HepG2 (cell line): ENCODE measurements at places on chromosomes 7 and 10. TPM values are rescaled to one million over a fixed set of nuclear protein-coding genes. Genes with fewer than 3 reads are reported as not detected.

GRCh38 chr7:142314281-142314680 is 56.4 kb upstream of the PRSS58 start:
- H3K36me3 ChIP-seq = no peaks in the 10 kb centered on the region
- H3K4me1 ChIP-seq = no peaks in the 10 kb centered on the region
- DNase-seq = no peak
- peaks cover 5% of the 10 kb centered on the region for H3K27me3 ChIP-seq
- H3K4me3 ChIP-seq = no peak overlapping the region
- H3K27ac ChIP-seq = no peak overlapping the region

DNA sequence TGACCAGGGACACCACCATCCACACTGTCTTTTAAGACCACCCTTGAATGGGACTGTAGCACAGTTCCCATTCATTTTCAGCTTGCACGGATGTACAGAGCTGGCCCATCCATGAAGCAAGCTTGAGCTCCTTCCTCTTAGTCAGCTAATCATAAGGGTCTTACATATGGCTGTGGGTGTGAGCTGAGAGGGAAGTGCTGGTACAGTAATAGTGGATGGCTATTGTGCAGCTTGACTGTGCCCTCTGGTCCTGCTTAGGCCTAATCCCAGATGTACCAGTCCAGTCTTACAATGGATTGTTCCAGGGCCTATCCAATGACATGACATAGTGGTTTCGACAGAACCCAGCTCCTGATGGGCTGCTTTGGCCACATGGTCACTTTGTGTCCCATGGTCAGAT is 96.9 kb upstream of the ZNF438 start:
- H3K27ac ChIP-seq = no peak overlapping the region
- no peaks in the 10 kb centered on the region for H3K4me1 ChIP-seq
- no peak overlapping the region for H3K4me3 ChIP-seq
- no peak for DNase-seq
- H3K27me3 ChIP-seq = no peaks in the 10 kb centered on the region

- no peaks in the 10 kb centered on the region for H3K27me3 ChIP-seq
- DNase-seq = no peak
- no peak overlapping the region for H3K27ac ChIP-seq
- H3K36me3 ChIP-seq = no peaks in the 10 kb centered on the region
- H3K4me1 ChIP-seq = no peaks in the 10 kb centered on the region
Measured at GRCh38 chr7:31906479-31907171, 163.6 kb downstream of the PDE1C start.

- H3K36me3 ChIP-seq = no peaks in the 10 kb centered on the region
- no peak for DNase-seq
- H3K4me3 ChIP-seq = no peak overlapping the region
Measured at GRCh38 chr7:141043616-141044015, 28.9 kb upstream of the MRPS33 start.

- peaks cover 5% of the 10 kb centered on the region; the same call in 1 of the 2 replicates for H3K27me3 ChIP-seq
- H3K27ac ChIP-seq = no peak overlapping the region
- peaks cover 18% of the 10 kb centered on the region for H3K4me1 ChIP-seq
- H3K4me3 ChIP-seq = no peak overlapping the region
Measured at GRCh38 chr10:86971232-86971991, 3.1 kb downstream of the ADIRF start.

DNA sequence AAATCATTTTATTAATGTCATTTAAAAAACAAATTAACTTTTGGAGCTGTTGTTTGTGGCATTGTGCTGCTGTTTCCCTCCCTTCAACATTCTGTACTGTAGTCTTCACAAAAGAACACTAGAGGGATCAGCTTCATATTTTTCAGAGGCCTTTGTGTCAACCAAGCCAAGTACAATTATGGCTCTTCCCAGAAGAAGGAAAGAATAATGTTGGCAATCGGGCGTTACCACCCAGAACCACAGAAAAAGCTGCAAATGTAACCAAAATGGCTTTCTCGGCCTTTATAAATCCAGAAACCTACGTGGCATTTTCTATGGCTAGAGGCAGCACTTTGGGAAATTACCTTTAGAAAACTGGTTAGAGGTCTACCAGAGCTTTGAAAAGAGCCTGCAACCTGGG is 98.8 kb upstream of the COL1A2 start:
- peaks cover 7% of the 10 kb centered on the region for H3K4me1 ChIP-seq
- no peak overlapping the region for H3K27ac ChIP-seq
- peak; percentile 7 for DNase-seq

DNA sequence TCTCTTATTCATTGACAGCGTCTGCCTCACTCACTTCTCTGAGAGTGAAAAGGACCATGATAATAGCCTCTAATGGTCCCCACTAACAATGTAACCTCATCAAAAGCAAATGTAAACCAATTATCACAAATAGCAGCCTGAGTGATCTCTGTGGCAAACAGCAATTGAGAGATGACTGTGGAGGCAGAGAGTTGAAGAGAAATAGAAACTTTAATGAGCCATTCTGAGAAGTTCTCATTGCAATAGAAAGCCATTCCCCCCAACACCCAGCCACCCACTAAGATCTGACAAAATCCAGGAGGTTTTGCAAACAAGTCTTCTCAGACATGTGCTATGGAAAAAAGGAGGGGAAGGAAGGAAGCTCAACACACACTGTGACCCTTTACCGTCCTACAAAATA is 44.2 kb upstream of the RNF148 start:
- H3K27me3 ChIP-seq = no peaks in the 10 kb centered on the region
- no peak overlapping the region for H3K4me3 ChIP-seq
- H3K4me1 ChIP-seq = peaks cover 14% of the 10 kb centered on the region
- no peak for DNase-seq
- no peak overlapping the region for H3K27ac ChIP-seq
- no peaks in the 10 kb centered on the region for H3K36me3 ChIP-seq

DNA sequence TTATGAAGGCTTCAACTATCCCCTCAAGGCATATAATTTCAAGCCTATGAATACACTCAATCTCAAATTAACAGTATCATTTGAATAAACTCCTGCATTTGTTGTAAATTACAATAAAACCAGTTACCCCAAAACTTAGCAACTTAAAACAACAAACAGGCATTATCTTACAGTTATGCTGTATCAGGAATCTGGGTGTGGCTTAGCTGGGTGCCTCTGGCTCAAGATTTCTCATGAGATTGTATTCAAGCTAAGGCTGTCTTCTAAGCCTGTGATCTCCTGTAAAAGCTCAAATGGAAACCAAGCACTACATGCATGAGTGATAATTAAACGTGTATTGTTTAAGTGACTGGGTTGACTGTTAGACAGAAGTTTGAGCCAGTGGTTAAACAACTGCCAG is 341.0 kb upstream of the PHF14 start:
- DNase-seq = no peak
- H3K4me1 ChIP-seq = no peaks in the 10 kb centered on the region
- no peak overlapping the region for H3K4me3 ChIP-seq
- H3K36me3 ChIP-seq = no peaks in the 10 kb centered on the region
- no peaks in the 10 kb centered on the region for H3K27me3 ChIP-seq
- H3K27ac ChIP-seq = no peak overlapping the region

DNA sequence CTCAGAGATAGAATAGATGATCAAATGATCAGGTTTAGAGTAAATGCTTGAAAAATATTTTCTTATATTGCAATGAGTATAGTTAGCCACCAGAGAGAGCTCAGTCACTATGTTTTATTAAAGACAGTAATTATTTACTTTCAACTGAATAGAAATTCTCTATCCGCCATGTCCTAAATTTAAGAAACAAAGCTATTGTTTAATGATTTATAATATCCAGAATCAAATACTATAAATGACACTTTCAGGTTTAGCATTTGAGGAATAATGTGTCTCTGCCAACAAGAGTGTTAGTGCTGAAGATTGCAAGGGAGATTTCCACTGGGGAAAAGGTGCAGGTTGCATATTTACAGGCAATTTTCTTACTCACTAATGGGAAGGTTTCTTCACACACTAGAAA is 184.7 kb downstream of the DGKB start:
- H3K4me3 ChIP-seq = no peak overlapping the region
- H3K36me3 ChIP-seq = no peaks in the 10 kb centered on the region
- H3K27ac ChIP-seq = no peak overlapping the region
- H3K27me3 ChIP-seq = no peaks in the 10 kb centered on the region
- DNase-seq = no peak

DNA sequence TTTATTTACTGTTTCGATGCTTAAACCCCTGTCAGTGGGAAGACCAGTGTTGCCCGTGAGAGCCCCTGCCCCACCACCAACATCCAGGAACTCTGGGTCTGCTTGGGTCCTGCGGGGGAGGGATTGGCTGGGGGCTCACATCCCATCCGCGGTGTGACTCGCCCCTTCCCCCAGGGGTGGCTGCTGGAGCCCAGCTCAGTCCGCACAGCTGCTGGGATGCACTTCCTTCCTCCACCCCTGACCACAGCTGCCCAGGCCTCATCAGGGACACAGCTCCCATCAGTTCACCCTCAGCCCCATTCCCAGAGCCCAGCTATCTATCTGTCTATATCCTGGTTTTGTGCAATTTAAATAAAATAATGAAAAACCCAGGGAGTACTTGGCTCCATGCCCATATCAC is 54.5 kb downstream of the JAKMIP3 start:
- H3K27ac ChIP-seq = no peak overlapping the region
- H3K4me3 ChIP-seq = no peak overlapping the region
- DNase-seq = no peak
- H3K4me1 ChIP-seq = no peaks in the 10 kb centered on the region
- peaks cover 60% of the 10 kb centered on the region; the same call in 2 of the 3 replicates for H3K27me3 ChIP-seq

- peak overlapping the region; percentile 55 for H3K27ac ChIP-seq
- no peaks in the 10 kb centered on the region for H3K27me3 ChIP-seq
- DNase-seq = peak; percentile 81
- H3K4me1 ChIP-seq = peaks cover 67% of the 10 kb centered on the region
- no peaks in the 10 kb centered on the region; the same call in 2 of the 3 replicates for H3K36me3 ChIP-seq
Measured at GRCh38 chr7:7156663-7157062, 25.7 kb upstream of the C1GALT1 start.

GRCh38 chr7:152633504-152633903 is 42.4 kb downstream of the XRCC2 start:
- no peak for DNase-seq
- no peak overlapping the region for H3K27ac ChIP-seq
- no peaks in the 10 kb centered on the region for H3K27me3 ChIP-seq

- H3K4me3 ChIP-seq = no peak overlapping the region
- H3K36me3 ChIP-seq = no peaks in the 10 kb centered on the region
- DNase-seq = no peak
- H3K4me1 ChIP-seq = 0 out of 2 replicates have a peak, but pooled peaks cover 8% of the 10 kb centered on the region
- no peak overlapping the region for H3K27ac ChIP-seq
Measured at GRCh38 chr7:79531905-79532664, 78.6 kb upstream of the MAGI2 start.

DNA sequence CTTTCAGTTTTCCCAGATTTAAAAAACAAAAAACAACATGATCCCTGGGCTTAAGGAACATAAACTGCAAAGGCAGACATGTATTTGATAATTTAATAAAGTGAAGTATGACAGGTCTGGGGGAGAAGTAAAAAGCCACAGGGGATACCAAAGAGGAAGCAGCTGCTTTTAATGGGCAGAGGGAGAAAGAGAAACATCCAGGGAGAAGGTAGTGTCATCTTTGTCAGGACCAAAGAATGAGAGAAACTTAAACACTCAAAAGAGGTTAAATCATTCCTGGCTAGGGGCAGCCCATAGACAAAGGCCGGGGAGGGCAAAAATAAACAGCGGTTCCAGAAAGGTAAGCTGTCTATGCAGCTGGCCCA is 94.5 kb downstream of the GRB10 start:
- DNase-seq = no peak

Gene CYP51A1
- total RNA-seq = 194 and 260 TPM in 2 replicates

Gene PHF14
- 68.7 and 70.9 TPM in 2 replicates for total RNA-seq

Gene ZNF425
- total RNA-seq = 0.97 and 1.1 TPM in 2 replicates
